ENCODE measurements at places on chromosomes 1 and 21.
A peak's percentile ranks its signal among the peaks of the same experiment; 100 is the strongest.

GRCh38 chr1:17189632-17189990 is 15.3 kb upstream of the PADI1 start:
- no peak for DNase-seq

GRCh38 chr1:92459871-92460320 is 26.8 kb downstream of the GFI1 start:
- no peak for DNase-seq

- peak; percentile 86 for DNase-seq
Measured at GRCh38 chr1:77978293-77978968, 441 bp downstream of the FUBP1 start.

- no peak for DNase-seq
Measured at GRCh38 chr1:67741121-67741520, 56.1 kb downstream of the GADD45A start.

GRCh38 chr21:29581393-29581792 is 282.7 kb downstream of the BACH1 start:
- DNase-seq = no peak

DNA sequence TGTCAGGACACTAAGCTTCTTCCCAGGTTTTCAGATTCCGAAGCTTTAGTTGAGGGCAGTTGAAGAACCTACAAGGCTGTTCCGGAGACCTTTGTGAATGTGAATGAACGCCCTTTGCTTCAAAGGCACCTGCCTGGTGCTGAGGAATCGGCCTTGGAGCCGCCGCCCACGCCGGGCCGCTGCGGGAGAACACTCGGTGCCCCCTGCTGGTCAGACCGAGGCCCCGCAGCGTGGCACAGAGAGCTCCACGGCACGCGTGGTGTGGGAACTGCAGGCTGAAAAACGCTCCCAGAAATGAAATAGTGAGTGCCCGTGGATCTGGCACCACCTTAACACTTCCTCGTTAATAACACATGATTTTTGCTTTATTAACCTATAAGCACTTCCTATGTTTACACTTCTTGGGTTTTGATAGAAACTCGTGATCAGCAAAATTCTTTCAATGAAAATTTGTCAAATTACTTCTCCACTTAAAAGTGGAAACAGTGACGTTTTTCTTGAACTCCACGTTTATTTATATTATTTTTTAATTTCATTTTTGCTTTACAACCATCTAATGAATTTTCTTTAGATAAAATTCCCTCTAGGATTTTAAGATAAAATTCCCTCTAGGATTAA is 460.6 kb downstream of the DSCAM start:
- DNase-seq = no peak

DNA sequence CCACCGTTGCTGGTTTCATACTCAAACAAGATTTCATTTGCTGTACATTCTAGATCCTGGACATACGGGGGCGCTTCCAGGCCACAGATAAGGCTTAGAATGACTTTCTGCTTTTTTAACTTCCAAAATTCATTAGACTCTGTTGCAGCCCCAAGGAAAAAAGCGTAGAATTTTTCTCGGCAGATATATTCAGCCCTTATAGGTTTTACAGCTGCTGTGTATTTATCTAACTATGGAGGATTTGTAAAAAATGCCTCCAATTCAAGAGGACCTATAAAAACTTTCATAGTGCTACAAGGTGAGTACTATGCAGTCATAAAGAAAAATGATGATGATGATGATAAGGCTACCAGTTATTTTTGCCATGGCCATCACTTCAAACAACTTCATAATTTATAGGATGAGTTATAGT is 51.6 kb downstream of the SLC30A10 start:
- no peak for DNase-seq

DNA sequence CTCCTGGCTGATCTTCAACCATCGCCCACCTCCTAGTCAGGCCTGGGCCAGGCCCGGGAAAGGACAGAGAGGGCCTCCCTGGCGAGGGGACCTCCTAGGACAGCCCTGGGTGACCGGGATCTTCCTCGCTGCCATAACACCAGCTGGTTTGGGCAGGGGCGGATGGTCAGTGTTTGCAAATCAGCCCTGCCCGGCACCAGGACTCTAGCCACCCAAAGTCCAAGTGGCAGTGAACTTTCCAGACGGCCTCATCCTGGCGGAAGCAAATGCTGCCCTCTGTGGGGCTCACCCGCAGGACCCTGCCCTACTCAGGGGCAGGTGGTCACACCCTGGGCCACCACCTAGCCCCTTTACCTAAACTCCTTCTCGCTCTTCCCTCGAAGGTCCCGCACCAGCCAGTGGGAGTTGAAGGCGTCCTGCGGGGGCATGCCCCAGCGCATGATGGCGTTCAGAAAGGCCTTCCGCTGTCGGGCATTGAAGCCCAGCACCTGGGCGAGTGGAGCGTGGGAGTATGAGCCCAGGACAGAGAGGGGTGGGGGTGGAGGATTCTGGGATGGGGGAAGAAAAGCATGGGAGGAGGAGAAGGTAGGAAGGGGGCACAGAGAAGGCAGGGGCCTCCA is 55.3 kb downstream of the CHD5 start:
- DNase-seq = no peak

DNA sequence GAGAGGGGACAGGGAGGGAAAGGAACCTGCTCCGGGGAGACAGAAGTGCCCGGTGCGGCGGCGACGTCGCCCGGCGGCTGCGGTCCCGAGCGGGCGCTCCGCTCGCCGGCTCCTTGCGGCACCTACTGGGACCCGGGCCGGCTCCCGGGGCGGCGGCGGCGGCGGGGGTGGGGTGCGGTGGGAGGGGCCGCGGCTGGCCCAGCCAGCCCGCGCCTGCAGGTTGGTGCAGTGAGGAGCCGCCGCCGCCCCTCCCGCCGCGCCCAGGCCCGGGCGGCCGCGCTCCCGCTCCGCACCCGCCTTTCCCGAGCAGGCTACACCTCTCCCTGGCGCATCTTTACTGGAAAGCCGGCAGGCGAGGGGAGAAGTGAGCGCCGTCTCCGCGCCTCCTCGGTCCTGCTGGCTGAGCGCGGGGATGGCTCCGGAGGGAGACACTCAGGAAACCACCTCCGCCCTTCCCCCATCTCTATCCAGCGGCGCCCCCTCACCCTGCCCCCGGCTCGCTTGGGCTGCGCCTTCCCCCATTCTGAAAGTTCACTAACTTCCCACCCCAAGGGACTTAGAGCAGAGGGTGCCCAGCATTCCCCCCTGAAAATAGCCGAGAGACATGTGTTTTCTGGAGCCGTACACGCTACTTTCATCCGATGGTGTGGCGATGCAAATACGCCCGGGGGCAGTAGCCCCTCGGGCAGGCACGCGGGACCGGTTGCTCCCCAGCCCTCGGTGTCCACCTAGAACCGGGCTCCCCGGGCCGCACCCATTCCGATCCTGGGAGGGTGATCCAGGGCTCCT is at the start of gene PLD5:
TSS of gene PLD5 (minus strand) at position 127 of the 789 bp plus-strand sequence.
- no peak for DNase-seq

DNA sequence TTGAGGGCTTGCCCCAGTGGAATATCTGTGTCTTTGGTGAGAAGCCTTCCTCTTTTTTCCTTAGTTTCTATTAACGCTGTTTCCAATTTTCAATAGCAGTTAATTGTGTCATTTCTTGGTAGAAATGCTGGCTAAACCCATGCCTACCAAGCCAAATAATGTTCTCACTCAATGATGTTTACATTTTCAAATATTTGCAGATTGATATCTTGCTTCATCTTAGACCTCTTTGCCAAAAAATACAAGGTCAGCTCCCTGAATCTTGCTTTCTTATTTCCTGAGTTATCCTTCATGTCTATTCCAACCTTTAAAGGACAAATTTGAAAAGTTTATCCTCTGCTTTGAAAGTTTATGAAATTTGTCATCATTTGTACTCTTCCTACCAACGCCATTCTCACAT is 5.1 kb downstream of the KCNJ15 start:
- DNase-seq = no peak

All from CD4-positive, alpha-beta T cell treated with Interleukin-15 for 1 hour (primary cell).